Right ventricle myocardium superior (tissue), 1 donor: ENCODE measurements at places on chromosomes 3 and 15. TPM values are rescaled to one million over a fixed set of nuclear protein-coding genes. Genes with fewer than 3 reads are reported as not detected.

Gene DCLK3
- total RNA-seq: 0.43 TPM

Gene ALDH1A2
- total RNA-seq: 9.7 TPM

Gene CSTA
- total RNA-seq: 0.73 TPM

Gene ECE2
- not detected for total RNA-seq

Gene GPR176
- total RNA-seq: 1.4 TPM

Gene MFSD1
- total RNA-seq: 27.3 TPM

Gene MGLL
- total RNA-seq: 83.5 TPM

Gene RYK
- 34.2 TPM for total RNA-seq
